Progenitor cell of endocrine pancreas (in vitro differentiated cells): ENCODE measurements at places on chromosomes 4 and X. TPM values are rescaled to one million over a fixed set of nuclear protein-coding genes. Genes with fewer than 3 reads are reported as not detected.

DNA sequence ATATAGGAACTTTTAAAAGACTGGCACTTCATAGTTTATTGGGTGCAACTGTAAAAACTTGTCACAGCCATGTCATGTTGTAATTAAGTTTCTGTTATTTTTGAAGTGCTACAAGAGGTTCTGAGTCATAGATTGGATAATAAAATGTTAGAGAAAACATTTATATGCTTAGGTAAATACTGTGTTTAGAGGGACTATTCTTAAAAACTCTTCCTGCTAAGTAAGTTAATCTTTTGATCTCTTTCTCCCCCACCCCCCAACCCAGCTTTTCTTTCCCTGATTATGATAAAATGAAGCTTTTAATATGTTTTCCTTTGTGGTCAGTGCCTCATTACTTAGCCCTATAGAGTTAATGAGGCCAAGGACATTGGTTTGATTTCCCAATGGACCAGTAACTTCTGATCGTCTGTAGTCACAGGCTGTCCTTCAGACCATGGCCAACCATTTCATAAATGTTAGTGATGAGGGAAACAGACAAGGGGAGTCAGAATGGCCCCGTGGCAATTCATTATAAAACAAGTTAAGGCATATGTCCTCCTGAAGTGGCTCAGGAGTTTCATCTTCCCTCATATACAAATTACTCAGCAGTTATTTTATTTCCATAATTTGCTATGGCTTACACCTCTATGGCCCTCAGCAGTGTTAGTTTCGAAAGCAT, 3.9 kb upstream of the PDLIM5 start:
- DNase-seq: no peak
- peaks cover 22% of the 10 kb centered on the region for H3K4me1 ChIP-seq
- no peaks in the 10 kb centered on the region for H3K36me3 ChIP-seq
- H3K27ac ChIP-seq: no peak overlapping the region
- H3K27me3 ChIP-seq: no peaks in the 10 kb centered on the region
- no peak overlapping the region for H3K4me3 ChIP-seq

- peaks cover 35% of the 10 kb centered on the region for H3K4me1 ChIP-seq
- H3K36me3 ChIP-seq: no peaks in the 10 kb centered on the region
- no peak for DNase-seq
- H3K27me3 ChIP-seq: no peaks in the 10 kb centered on the region
- no peak overlapping the region for H3K4me3 ChIP-seq
Measured at GRCh38 chr4:154614306-154614705, 1.9 kb upstream of the FGG start.

The ADH1C gene
- 3.3 and 4.6 TPM in 2 replicates for total RNA-seq

The MUC7 gene
- not detected in 2 replicates for total RNA-seq

DNA sequence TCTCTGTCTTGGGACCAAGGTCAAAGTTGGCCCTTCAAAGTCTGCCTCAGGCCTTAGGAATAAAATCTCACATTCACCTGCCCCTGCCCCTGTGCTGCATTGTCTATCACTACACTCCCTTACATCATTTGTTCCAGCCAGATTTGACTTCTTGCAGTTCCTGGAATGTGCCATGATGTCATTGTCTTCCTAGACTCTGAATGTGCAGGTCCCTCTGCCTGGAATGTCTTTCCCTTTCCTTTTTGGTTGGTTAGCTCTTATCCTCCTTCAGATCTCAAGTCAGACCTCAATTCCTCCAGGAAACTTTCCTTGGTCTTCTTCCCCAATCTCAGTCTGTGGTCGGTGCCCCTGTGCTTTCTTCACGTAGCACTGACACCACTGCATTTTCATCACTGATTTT, 67.7 kb upstream of the EFNB1 start:
- DNase-seq: no peak
- no peak overlapping the region for H3K27ac ChIP-seq
- H3K27me3 ChIP-seq: no peaks in the 10 kb centered on the region
- no peak overlapping the region for H3K4me3 ChIP-seq

GRCh38 chrX:103360916-103361315, 4.6 kb downstream of the TCEAL9 start:
- peaks cover 32% of the 10 kb centered on the region for H3K4me1 ChIP-seq
- no peaks in the 10 kb centered on the region for H3K27me3 ChIP-seq
- H3K4me3 ChIP-seq: no peak overlapping the region
- DNase-seq: no peak
